Hepatic stellate cell (primary cell): ENCODE measurements at places on chromosomes 13 and 19.

- no peak for DNase-seq
Observed at GRCh38 chr13:58619396-58620113, 988.0 kb downstream of the PCDH17 start.

DNA sequence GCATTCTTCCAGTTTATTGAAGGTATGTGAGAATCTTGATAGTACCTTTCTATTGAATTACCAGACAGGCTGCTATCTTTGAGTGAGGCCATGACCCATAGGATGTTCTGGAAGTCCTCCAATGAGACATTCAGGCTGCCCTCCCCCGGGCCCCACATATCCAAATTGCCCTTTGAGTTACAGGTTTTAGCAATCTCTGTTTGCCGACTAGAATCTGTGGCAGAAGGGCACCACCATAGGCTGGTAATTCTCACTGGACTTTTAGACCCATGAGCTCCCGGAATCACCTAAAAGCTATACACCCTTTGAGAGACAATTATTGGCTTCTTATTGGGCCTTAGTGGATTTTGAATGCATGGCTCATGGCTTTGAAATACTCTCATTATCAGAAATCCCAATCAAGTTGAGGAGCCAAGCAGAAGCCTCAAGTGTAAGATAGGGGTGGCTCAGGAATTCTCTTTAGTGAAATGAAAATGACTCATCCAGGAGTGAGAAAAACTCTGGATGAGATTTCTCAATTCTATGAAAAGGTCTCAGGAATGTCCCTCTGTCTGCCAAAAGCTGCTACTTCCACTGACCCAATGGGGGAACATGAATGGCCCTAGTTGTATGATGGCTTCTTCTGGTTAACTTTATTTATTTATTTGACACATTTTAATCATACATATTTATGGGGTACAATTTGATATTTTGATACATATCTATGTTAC lies 172.1 kb upstream of the CSNK1A1L start:
- DNase-seq: peak; percentile 12

DNA sequence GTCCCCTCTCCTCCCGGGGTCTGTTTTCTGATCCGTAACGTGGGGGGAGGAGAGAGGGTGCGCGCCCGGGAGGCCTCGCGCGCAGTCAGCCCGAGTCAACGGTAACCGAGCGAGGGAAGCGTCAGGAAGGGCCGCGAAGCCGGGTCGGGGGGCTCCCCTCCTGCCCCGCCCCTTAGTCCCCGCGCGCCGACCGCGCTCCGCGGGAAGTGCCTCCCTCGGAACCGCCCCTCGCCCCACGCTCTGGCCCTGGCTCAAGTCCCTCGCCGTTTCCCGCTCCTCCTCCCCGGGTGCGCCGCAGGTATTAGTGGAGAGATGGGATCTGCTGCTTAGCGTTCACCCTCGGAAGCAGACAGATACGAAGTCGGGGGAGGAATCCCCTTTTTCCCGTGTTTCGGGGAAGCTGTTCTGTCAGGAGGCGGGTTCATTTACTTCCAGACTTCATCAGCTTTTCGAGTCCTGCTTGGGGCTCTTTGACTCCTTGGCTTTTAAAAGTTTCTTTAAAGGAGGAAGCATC lies 770 bp downstream of the HNRNPM start:
- DNase-seq: no peak

DNA sequence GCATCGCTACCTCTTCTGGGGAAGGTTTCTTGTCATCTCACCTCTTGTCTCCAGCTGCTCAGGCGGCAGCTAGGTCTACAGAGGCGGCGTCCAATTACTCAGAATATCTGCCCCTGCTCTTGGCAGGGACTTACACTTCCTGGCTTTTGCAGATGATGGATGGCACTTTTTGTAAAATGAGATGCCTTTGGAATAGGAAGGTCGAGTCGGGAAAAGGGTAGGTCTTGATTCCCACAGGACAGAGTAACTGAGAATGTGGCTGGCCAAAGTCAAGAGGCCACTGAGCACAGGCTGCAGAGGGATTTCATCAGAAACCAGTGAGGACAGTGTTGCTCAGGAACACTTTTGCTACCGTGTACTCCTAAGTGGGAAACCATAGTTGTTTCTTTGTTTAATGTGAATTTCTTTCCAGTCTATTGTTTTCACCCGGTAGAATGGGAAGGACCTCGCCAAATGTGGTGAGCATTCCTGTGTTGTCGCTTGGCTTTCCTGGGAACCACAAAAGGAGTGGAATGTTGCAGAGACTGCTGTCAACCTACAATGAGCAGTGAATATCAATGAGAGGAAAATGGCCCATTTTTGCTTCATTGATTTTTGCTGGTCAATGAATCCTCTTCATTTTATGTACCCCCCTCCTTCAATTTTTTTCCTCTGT lies 383.7 kb downstream of the HS6ST3 start:
- no peak for DNase-seq

DNA sequence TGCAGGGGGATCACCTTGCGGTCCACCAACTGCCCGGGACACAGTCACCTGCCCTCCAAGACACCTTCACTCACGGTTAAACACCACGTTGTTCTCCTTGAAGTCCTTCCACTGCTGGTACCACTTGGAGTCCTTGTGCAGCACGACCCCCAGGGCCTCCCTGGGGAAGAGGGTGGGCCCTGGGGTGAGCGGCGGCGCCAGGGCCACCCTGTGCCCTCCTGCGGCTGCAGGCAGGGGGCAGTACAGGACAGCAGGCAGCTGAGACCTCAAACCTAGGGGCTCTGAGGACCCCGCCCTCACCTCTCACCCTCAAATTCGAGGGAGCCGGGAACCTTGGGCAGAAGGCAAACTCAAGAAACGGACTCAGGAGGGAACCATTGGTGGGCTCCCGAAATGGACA lies 7.5 kb upstream of the CTXN1 start:
- no peak for DNase-seq

DNA sequence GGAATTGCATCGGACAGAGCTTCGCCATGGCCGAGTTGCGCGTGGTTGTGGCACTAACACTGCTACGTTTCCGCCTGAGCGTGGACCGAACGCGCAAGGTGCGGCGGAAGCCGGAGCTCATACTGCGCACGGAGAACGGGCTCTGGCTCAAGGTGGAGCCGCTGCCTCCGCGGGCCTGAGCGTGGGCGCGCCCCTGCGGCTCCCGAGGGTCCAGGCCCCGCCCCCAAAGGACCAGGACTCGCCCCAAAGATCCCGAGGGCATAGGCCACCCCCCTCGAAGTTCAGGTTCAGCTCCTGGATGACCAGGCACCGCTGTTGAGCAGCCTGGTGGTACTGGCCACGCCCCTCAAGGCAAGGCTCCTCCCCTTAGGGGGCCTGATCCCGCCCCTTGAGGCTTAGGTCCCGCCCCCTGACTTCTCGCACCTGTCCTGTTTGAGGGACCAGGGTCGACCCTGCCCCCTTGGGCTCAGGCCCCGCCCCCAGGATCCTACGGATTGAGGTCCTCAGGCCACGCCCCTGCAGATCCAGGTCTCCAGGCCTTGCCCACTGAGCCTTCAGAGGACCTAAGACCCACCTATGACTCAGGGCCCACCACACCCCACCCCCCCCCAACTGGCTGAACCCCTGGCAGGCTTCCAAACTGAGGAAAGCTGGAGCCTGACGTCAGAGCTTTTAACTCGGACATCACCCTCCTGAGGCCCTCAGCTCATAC lies 43.1 kb downstream of the CYP4F22 start:
- DNase-seq: peak; percentile 30

DNA sequence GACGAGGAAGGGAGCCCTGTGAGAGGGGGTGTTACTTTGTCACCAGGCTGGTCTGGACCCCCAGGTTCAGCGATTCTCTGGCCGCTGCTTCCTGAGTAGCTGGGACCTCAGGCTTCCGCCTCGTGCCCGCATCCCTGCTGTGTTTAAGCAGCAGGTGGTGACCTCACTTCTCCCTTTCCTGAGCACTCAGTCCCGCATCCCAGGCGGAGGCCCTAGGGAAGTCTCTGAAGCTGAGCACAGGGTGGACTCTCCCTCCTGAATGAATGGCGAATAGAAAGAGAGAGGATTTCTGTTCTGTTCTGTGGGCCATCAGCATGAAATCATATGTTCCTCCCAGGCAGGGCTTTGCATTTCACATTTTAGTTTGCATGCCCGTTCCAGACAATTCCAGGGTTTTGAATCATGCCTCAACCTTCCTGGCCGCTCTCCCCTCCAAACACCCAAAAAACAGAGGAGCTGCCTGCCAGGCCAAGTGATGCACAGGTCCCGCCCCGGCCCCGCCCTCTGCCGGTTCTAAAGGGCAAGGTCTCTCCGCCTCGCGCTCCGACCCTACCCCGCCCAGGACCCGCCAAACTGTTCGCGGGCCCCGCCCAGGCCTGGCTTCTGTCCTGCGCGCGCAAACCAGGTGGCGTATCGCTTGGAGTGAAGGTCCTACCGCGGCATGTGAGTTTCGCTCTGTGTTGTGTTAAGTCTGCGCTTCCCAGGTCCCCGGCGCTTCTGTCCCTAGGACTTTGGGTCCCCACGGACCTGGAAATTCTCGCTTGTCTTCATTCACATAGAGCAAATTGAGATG lies 35.1 kb upstream of the ZNF808 start:
- DNase-seq: no peak

DNA sequence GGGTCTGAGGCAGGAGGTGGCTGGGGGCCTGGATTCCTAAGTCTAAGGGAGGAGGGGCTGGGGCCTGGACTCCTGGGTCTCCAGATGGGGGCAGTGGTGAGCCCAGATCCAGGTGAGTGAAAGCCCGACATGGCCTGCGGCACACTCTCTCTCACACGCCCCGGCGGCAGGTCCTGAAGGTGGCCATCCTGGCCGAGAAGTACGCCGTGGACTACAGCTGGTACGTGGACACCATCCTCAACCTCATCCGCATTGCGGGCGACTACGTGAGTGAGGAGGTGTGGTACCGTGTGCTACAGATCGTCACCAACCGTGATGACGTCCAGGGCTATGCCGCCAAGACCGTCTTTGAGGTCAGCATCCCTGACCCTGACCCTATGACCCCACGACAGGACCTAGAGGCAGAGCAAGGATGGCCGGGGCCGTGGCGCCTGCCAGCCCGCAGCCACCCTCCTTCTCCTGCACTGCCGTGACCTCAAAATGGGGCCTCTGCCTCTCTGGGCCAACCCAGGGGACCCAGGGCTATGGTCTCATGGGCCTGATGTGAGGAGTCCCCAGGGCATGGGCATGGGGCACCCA lies 13.2 kb downstream of the FUZ start:
- no peak for DNase-seq

- DNase-seq: peak; percentile 83
Observed at GRCh38 chr13:24271601-24272451, 37.6 kb upstream of the C1QTNF9 start.

DNA sequence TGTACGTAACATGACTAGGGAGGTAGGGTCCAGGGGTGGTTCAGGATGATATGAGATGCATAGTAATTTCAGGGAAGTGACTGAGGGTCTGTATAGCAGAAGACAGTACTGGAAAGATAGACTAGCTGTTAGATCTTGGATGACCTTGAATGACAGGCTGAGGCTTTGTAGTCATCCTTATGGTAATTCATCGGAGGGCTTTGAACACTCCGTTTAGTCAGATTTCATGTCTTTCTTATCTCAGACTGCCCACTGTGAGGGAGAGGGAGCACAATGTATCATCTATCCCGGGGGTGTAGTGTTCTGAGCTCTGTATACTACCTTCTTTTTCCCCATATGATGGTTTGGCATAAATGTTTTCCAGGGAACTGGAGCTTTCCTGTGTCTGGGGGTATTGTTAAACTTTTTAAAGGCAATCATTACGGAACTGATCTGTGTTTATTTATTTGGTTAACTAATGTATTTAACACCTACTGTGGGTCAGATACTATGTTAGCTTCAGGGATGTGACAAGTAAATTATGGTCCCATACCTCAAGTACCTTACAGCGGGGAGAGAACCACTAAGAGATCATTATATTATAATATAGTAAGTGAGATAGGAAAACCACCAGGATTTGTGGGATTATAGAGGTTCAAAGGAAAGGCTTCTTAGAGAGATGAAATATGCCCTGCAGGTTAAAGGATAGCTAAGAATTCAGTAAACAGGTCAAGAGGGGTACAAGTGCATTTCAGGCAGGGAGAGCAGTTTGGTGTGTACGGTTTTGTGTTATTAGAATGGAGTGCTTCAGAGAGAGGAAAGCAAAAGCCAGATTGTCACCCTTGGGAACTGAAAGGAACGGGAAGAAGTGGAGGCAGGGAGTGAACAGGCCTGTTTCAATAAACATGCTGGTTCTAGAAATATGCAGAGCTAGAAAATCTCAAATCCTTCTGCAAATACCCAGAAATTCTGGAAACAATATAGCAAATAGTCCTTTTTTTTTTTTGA lies 164.8 kb upstream of the KL start:
- DNase-seq: no peak

- no peak for DNase-seq
Observed at GRCh38 chr19:1872807-1873523, 9.6 kb upstream of the KLF16 start.

- no peak for DNase-seq
Observed at GRCh38 chr19:47110521-47111005, 3.0 kb downstream of the ZC3H4 start.

GRCh38 chr19:917323-918151 lies at the start of gene KISS1R:
Gene KISS1R (plus strand): TSS chr19:917333. CDS start chr19:917503, 170 bp downstream.
- peak; percentile 44 for DNase-seq

DNA sequence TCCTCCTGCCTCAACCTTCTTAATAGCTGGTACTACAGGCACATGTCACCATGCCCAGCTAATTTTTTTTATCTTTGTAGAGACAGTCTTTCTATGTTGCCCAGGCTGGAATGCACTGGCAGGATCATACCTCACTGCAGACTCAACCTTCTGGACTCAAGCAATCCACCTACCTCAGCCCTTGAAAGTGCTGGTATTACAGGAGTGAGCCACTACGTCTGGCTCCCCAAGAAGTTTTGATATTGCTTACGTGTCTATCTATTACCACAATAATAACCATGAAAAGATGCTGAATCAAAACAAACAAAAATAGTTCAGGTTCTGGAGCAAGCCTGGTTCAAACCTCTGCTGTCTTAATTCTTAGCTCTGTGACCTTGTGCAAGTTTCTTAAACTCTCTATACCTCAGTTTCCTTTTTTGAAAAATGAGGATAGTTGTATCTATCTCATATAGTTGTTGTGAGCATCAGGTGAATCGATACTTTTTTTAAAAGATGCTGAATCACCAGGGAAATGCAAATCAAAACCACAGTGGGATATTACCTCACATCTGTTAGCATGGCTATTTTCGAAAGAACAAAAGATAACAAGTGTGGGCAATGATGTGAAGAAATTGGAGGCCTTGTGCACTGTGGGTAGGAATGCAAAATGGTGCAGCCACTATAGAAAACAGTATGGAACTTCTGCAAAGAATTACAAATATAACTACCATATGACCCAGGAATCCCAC lies 19.0 kb upstream of the LEUTX start:
- no peak for DNase-seq

GRCh38 chr13:79404985-79405384 lies 1.1 kb downstream of the RBM26 start:
- no peak for DNase-seq
